ENCODE measurements at places on chromosomes 13 and 19. TPM values are rescaled to one million over a fixed set of nuclear protein-coding genes. Genes with fewer than 3 reads are reported as not detected.

- DNase-seq: no peak
Measured at GRCh38 chr13:32248801-32249200, 66.4 kb downstream of the ZAR1L start.

TUBB4A gene
- total RNA-seq: 1.8 TPM

GRCh38 chr19:3047496-3048189, 14.7 kb downstream of the TLE5 start:
- DNase-seq: peak; percentile 83

GRCh38 chr13:45222516-45222915, 21.7 kb upstream of the KCTD4 start:
- DNase-seq: no peak

- DNase-seq: no peak
Measured at GRCh38 chr19:17393002-17393401, 994 bp downstream of the CCDC194 start.

- DNase-seq: peak; percentile 42
Measured at GRCh38 chr19:872266-872951, 12.9 kb downstream of the CFD start.
